ENCODE measurements at places on chromosomes 16 and 17.

GRCh38 chr16:24995469-24995868 lies 19.7 kb downstream of the ARHGAP17 start:
- DNase-seq = no peak

GRCh38 chr17:6623941-6624340 lies 16.6 kb downstream of the KIAA0753 start:
- DNase-seq = no peak

- DNase-seq = peak; percentile 53
Observed at GRCh38 chr16:72189865-72190371, 18.0 kb upstream of the PMFBP1 start.

GRCh38 chr16:77223184-77223583 lies 24.0 kb downstream of the SYCE1L start:
- no peak for DNase-seq

DNA sequence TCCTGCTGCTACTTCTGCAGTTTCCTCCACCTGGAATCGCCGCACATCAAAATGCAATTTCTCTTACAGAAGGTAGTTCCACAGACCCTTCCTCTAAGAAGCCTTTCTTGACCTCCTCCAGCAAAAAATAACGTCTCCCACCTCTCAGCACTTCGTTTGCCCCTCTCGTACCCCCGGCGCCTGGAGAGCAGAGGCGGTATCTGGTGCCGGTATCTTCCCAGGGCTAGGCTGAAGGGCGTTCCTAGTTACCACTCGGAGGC lies 482 bp downstream of the DCTPP1 start:
- no peak for DNase-seq

DNA sequence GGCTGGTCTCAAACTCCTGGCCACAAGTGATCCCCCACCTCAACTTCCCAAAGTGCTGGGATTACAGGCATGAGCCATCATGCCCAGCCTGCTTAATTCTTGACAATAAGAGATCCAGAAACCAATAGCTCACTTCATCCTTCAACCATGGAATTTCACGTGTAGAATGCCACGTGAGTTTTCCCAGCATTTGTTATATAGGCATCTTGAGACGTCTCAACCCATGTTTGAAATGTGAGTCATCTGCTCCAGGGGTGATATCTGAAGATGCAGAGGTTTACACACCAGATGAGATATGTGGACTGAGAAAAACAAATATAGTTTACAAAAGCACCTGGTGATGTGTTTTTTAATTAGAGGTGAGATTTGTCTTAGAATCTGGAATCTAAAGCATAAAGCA lies 7.1 kb downstream of the TEKT3 start:
- no peak for DNase-seq

- DNase-seq = peak; percentile 89
Observed at GRCh38 chr17:2262135-2262587, 41.4 kb downstream of the SMG6 start.

GRCh38 chr16:50371936-50372595 lies 3.3 kb upstream of the BRD7 start:
- DNase-seq = peak; percentile 29

GRCh38 chr16:30697264-30698138 lies 1.5 kb upstream of the SRCAP start:
- peak; percentile 11 for DNase-seq

DNA sequence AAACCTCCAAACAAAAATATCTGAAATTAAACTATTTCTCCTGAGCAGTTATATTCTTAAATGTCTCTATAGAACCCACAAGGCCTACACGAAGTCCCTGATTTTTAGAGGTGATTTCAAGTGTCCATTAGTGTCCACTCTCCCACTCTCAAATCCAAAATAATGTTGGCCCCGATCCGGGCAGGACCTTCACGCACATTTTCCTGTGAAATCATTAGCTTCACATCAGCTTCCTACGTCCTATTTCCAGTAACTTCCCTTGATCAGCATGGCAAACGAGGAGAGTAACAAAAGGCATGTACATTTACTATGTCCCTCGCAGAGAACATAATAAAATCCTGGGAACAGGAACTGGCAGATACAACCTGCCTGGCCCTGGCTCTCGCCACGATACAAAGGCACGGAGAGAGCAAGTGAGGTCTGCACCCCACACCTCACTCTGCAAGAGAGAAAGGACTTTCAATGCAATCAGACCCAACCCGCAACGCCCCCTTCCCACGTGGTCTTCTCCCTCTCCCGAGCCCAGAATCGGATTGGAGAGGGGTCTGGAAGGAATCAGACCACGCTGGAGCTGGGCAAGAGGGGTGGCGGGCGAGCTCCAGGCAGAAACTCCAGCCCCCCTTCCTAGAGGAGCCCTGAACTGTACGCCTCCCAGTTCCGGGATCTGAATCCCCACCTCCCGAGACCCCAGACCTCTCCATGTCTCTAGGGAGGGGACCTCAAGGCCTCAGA lies 17.5 kb upstream of the C17orf78 start:
- DNase-seq = peak; percentile 48

- no peak for DNase-seq
Observed at GRCh38 chr17:33328129-33328528, 35.0 kb upstream of the ASIC2 start.

GRCh38 chr17:77848257-77848656 lies 110.2 kb upstream of the TNRC6C start:
- DNase-seq = no peak

GRCh38 chr17:14672830-14673229 lies 371.9 kb downstream of the HS3ST3B1 start:
- peak; percentile 78 for DNase-seq

GRCh38 chr16:69036399-69037091 lies 68.9 kb upstream of the HAS3 start:
- no peak for DNase-seq

DNA sequence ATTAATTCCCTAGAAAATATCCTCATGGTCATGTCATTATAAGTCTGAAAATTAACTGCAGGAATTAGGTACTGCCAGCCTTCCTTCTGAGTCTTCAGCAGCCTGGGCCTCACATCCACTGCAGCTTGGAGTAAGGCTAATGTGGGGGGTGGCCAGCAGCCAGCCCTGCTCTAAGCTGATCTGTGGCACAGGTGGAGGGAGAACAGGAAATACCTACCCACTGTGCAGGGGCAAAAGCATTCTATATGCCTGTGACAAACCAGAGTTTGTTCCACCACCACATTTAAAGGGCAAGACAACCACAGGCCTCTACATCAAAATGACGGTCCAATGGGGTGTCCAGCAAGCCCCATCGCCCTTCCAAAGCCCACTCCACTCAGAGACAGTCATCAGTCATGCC lies 9.4 kb downstream of the NPRL3 start:
- DNase-seq = no peak

DNA sequence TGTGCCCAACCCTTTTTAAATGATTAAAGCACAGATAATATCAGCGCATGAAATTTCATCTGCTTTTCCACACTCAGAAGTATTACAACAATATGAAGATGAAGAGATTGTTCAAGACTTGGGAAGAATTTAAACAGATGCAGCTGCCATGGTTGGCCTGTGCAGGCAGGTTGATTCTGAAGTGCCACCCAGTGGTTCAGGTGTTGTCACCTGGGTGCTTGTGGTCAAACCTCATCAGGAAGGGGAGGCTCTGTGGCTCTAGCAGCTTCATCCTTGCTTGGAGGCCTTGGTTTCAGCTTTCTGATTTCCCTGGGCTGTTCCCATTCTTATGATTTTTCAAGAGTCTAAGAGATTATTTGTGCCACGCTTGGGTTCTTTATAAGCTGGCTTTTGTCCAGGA lies 22.2 kb upstream of the CLEC18C start:
- no peak for DNase-seq

DNA sequence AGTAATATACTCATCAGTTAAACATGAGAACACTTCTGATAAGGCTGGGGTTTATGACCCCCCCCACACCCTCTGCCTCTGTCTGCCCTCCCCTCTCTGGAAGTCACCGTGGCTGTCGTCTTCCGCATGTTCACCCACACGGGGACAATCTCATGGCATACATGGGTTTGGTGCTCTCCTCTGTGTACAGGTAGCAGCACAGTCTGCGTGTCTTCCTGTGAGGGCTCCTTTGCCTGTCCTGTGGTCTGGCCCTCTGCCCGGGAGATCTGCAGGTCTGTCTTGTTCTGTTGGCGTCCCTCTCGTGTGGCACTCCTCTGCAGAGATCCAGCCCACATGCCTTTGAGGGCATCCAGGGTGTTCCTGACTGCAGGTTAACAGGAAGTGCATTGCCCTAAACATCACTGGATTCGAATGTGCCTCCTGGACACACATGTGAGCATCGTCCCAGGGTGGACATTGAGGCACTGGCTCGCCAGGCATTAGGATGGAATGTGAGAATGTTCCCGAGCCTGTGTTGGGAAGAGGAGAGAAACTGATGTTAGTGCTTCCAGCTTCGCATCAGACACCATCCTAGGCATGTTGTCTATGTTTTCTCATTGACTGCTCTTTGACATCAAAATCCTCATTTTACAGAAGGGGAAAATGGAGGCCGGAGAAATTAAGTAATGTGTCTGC lies 54.5 kb downstream of the NKD1 start:
- DNase-seq = no peak

DNA sequence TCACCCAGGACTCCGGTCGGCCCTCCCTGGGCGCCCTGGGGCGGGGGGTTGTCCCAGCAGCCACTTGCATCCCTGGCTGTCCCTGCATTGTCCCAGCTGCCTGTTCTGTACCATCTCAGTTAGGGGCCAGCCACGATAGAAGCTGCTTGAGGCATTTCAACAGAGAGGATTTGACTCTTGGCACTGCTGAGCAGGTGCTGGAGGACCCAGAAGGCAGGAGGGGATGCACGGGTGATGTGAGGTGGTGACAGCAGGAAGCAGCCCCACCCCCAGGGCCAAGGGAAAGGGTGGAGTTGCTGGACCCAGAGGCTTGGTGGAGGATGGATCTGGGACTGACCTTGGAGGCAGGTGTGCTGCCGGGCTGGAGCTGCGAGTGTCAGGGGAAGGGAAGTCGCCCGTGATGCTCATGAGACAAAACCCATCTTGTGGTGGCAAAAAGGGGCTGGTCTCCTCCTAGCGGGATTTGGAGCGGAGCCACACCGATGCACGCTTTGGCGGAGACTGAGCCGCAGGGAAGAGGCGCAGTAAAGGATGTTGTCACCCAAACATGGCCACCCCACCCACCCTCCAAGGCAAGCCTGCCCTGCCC lies 188.0 kb upstream of the GSE1 start:
- no peak for DNase-seq

- DNase-seq = peak; percentile 55
Observed at GRCh38 chr16:53123747-53124146, 69.0 kb downstream of the CHD9 start.

DNA sequence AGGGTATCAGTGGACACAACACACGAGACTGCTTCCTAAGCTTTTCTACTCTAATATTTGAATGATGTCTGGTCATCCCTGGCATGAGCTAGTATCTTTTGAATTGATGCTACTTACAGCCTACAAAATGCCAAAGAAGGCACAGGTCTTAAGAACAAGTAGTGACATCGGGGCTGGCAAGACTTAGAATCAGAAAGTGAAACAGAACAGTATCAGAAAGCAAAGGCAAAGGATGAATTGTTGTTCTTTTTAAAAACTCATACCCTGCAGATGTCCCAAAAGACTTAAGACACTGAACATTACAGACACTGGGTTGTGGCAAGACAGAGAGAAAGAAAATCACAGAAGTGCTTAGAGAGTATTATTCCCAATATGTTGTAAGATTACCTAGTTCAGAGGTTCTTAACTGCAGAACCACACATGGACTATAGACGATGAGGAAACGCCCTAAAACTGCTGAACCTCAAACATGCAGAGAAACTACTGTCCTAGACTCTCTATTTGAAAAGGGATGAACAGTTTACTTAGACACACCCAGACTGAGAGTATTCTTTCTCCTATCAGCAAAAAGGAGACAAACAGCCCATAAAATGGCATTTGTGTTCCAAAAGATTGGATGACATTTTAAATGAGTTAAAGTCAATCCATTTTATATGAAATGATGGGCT lies 12.5 kb downstream of the ZNF19 start:
- no peak for DNase-seq

- DNase-seq = no peak
Observed at GRCh38 chr16:11585460-11586377, 1.0 kb downstream of the LITAF start.

GRCh38 chr16:26963109-26963508 lies 103.6 kb upstream of the C16orf82 start:
- no peak for DNase-seq

DNA sequence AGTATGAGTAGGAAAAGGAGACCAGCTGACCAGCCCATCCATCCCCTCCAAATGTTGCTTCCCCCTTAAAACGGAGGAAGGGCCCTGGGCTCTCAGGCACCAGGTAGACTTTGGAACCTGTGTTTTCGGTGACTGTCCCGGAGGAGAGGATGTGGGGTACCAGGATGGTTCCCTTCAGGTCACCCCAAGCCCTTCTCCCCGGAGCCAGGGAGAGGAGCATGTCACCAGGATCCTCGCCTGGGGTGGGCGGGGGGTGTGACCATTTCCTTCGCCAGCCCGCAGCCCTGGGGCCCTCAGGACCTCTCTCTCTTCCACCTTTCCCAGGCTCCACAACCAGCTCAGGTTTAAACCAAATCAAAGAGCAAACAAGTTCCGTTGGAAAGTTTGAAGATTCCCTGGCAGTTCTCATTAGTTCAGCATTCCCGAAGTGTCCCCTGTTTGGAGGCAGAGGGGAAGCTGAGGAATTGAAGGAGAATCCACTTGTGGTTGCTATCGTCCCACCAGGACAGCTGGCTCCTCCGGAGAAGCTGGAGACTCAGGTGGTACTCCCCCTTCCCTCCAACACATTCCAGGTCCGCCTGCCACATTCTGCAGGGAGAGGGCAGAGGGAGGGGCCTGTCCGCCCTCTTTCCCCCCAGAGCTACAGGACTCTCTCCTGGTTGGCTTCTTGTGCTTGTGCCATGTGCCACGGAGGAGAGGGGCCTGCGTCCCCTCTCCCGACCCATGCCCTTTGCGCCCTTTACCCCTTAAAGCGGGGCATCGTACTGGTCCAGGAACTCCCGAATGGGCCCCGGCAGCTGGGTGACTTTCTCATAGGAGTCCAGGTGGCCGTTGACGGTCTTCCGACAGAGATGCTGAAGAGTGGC lies 2.0 kb downstream of the SOCS3 start:
- no peak for DNase-seq

- no peak for DNase-seq
Observed at GRCh38 chr17:77604301-77604972, 354.1 kb upstream of the TNRC6C start.

Measured in fibroblast of skin of right quadriceps (primary cell).